SK-MEL-5 (cell line): ENCODE measurements at places on chromosomes 2 and 18. TPM values are rescaled to one million over a fixed set of nuclear protein-coding genes. Genes with fewer than 3 reads are reported as not detected.

ANKRD12 gene
- total RNA-seq, result 33.1 and 41.5 TPM in 2 replicates

RAD51AP2 gene
- total RNA-seq, result not detected in 2 replicates

RBM43 gene
- 4.9 and 5.8 TPM in 2 replicates for total RNA-seq

CLIP4 gene
- total RNA-seq, result 68.7 and 73.7 TPM in 2 replicates

CCDC102B gene
- 0.51 TPM in 1 of 2 replicates, not detected in the other for total RNA-seq

METAP1D gene
- total RNA-seq, result 7.6 and 10.8 TPM in 2 replicates

RAX gene
- total RNA-seq, result not detected in 2 replicates

FOXI3 gene
- 0.64 and 0.66 TPM in 2 replicates for total RNA-seq

ANKRD44 gene
- 34.6 and 42.2 TPM in 2 replicates for total RNA-seq

FAP gene
- 0.37 and 2.3 TPM in 2 replicates for total RNA-seq

GRB14 gene
- 4.1 and 4.5 TPM in 2 replicates for total RNA-seq

DSG1 gene
- 0.08 TPM in 1 of 2 replicates, not detected in the other for total RNA-seq

TMEM163 gene
- total RNA-seq, result 0.05 TPM in 1 of 2 replicates, not detected in the other

ZNF892 gene
- total RNA-seq, result 1.2 and 1.3 TPM in 2 replicates

MYO1B gene
- 43.4 and 46.0 TPM in 2 replicates for total RNA-seq

IL1RL2 gene
- not detected in 2 replicates for total RNA-seq

ANKRD62 gene
- 0.29 and 0.37 TPM in 2 replicates for total RNA-seq

ERFE gene
- total RNA-seq, result 22.3 and 29.3 TPM in 2 replicates

FECH gene
- 38.2 and 41.7 TPM in 2 replicates for total RNA-seq

ADAM23 gene
- 7.6 and 9.3 TPM in 2 replicates for total RNA-seq

LCT gene
- total RNA-seq, result not detected in 2 replicates

POTEC gene
- not detected in 2 replicates for total RNA-seq
